ENCODE measurements at places on chromosomes 7 and 10.

DNA sequence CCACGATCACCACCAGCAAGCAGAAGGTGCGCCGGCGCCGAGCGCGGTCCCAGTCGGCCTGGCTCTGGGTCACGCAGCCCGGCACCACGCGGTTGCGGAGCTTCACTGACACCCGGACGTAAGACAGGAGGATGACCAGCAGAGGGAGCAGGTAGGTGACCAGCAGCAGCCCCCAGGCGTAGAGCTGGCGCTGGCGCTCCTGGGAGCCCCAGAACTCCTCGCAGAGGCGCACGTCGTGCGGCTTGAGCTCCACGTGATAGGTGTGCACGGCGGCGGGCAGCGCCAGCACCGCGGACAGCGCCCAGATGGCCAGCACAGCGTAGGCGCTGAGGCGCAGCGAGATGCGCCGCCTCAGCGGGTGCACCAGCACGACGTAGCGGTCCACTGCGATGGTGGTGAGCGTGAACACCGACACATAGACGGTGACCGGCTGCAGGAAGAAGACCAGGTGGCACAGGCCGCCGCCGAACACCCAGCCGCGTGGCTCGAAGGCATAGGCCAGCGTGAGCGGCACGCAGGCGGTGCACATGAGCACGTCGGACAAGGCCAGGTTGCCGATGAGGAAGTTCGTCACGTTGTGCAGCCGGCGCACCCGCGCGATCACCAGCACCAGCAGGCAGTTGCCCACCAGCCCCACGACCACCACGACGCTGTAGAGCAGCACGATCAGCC, 920 bp downstream of the PRLHR start:
- no peak for DNase-seq

GRCh38 chr10:24115403-24115802, 93.5 kb upstream of the KIAA1217 start:
- no peak for DNase-seq

- DNase-seq: peak; percentile 74
These were observed 112.3 kb downstream of the JCAD start for GRCh38 chr10:29946953-29947700.

DNA sequence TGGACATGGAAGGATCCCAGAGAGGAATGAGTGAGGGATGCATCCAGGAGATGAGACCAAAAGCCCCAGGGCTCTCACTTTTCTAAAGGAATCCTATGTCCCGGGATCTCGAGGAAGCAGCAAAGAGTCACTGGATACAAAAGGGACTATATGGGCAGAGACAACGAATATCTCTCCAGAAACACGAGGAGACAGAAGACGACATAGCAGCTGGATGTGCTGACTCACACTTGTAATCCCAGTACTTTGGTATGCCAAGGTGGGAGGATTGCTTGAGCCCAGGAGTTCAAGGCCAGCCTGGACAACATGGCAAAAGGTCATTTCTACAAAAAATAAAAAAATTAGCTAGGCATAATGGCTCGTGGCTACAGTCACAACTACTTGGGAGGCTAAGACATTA, 24.7 kb upstream of the MSMB start:
- no peak for DNase-seq

DNA sequence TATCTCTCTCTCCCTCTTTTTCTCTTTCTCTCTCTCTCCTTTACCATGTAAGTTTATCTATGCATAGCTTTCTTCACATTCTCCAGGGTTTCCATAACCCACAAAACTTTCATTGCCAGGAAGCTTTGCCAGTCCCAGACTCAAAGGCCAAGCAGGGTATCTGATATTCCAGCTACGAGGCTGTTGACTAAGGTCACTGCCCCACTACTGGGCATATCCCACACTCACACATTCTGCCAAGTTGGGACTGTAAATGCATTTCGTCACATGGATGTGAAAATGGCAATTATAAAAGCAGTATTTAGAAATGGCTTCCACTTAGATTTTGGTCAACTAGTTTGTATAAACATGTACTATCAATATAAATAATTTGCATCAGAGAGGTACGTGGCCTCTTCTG, 43.3 kb upstream of the SEPTIN7 start:
- no peak for DNase-seq

DNA sequence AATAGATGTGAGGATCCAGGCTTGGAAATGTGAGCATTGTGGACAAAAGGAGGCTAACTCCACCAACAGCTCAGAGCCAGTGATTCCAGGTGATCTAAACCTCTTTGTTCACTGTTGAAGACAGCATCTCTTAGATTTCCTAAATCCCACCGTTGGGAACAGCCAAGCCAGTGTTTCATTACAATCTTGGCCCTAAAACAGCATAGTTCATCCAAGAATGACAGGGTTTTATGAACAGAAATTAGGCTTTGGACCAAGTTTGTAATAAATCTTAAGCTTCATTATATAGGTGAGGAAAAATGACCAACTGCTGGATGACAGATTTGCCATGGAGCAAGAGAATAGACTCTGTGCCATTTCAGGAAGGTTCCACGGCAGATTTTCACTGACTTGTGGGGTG, 65.8 kb downstream of the MTURN start:
- no peak for DNase-seq

DNA sequence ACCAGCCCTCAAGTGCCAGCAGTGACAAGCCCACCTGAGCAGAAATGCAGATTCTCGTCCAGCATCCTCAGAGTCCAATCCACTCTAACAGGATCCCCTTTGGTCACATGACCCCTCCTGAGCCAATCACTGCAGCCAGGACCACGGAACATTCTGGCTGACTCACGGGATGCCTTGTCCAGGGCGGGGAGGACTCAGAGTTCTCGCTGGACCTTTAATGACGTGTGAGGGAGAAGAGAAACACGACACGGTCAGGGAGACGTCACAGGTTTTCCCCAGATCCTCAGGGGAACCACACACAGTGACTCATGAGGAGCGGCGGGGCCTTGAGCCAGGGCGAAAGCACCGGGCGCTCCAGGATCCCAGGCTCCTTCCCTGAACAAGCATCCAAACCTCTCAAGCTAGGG, 155.7 kb downstream of the PTPRN2 start:
- no peak for DNase-seq

DNA sequence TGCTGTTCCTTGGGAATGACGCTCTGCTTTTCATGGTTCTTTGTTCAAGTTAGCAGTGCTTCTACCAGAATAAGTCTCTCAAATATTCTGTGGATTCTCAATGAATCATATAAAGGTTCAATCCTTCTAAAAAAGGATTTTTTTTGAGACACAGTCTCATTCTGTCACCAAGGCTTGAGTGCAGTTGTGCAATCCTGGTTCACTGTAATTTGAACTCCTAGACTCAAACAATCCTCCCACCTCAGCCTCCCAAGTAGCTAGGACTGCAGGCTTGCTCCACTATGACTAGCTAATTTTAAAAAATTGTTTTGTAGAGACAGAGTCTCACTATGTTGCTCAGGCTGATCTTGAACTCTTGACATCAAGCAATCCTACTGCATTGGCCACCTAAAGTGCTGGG, 64.9 kb upstream of the RELN start:
- no peak for DNase-seq

DNA sequence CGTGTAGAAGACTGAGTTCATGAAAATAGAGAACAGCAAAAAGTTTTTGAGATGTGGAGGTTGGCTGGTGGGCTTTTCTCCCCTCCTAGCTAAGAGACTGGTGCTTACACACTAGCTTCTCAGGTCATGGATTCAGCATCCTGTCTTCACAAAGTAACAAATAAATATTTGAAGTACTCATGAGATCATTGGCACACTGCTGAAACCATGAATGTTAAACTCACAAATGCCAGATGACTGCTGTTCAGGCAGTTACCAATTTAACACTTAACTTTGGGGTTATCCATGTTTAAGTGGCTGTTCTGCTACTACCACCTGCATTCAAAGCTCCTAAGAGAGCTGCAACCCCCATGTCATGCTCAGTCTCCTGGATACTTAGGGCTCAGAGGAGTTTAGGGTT, 119.0 kb upstream of the BET1 start:
- no peak for DNase-seq

- DNase-seq: peak; percentile 37
These were observed 171.8 kb downstream of the SUGCT start for GRCh38 chr7:40306596-40306995.

GRCh38 chr10:128405450-128405849, 279.2 kb upstream of the MKI67 start:
- DNase-seq: no peak
